ENCODE measurements at places on chromosomes 1 and 21.
A peak's percentile ranks its signal among the peaks of the same experiment; 100 is the strongest.

DNA sequence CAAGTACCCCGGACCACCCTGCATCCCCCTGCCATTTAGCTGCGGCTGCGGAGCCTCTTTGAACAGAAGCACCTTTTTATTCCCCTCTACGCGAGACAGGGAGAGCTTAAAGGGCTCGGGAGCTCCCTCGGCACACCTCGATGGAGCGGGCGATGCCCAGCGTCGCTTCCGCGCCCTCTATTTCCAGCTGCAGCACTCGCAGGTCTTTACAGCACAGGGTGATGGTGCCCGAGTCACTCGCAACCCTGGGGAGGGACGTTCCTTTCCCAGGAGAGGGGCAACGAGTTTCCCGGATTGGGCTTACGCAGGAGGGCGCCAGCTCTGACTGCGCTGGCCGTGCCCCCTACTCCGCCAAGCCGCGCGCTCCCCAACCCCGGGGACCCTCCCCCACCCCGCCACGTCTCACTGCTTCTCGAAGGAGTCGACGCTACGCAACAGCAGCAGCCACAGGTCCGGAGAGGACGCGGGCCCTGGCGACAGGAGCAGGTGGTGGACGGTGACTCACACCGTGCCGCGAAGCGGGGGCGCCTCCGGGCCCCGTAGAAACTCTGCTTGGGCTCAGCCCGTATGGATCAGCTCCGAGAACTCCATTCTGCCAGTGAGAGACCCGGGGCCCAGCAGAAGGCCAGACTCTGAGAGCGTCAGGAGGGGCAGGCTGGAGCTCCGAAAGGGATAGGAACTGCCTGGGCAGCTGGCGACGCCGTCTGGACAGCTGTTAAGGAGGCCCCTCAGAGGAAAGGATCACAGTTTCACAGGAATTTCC lies 5.8 kb upstream of the FAM167B start:
- DNase-seq: no peak

DNA sequence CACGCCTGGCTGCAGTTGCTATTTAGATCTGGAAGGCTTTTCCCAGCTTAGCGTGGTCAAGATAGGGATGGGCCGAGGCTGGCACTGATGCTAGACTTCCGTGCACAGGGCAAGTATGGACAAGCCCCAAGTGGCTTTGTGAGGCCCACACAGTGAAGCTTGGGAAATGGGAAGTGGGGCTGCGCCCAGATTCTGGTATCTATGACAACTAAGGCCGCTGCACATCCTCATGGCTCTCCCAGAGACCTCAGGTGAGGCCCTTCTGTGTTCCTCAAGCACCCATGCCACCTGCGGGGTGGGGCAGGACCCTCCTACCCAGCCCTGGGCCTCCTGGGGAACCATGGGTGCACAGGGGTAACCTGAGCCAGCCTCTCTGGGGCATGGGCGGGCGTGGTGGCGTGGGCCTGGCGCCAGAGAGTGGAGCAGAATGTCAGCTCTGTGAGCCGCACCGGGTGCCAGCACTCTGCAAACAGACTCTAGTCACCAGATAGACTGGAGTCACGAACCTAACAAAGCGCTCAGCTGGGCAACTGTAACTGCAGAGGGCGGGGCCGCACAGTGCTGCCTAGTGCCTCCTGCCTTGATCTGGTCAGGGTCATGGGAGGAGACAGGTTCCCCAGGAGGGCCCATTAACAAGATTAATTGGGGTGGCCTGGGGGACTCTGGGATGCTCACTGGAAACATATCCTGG lies 46.4 kb downstream of the ELF3 start:
- DNase-seq: no peak

- DNase-seq: no peak
Measured at GRCh38 chr1:36448530-36449056, 1.7 kb downstream of the OSCP1 start.

- DNase-seq: no peak
Measured at GRCh38 chr1:9703681-9704080, 52.1 kb downstream of the PIK3CD start.

DNA sequence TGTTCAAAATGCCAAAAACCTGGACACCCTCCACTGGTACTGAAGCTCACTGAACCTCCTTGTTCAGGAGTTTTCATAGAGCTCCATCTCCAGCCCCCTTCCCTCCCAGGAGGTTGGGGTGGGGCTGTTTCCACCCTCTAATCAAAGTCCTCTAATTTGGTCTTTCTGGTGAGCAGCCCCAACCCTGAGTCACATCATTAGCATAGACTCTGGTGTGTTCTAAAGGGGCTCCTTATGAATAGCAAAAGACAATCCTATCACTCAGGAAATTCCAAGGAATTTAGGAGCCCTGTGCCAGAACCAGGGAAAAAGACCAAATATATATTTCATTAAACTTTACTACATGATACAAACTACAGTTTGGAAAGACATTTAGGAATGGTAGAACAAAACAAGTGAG lies 13.2 kb upstream of the UBE4B start:
- DNase-seq: no peak

DNA sequence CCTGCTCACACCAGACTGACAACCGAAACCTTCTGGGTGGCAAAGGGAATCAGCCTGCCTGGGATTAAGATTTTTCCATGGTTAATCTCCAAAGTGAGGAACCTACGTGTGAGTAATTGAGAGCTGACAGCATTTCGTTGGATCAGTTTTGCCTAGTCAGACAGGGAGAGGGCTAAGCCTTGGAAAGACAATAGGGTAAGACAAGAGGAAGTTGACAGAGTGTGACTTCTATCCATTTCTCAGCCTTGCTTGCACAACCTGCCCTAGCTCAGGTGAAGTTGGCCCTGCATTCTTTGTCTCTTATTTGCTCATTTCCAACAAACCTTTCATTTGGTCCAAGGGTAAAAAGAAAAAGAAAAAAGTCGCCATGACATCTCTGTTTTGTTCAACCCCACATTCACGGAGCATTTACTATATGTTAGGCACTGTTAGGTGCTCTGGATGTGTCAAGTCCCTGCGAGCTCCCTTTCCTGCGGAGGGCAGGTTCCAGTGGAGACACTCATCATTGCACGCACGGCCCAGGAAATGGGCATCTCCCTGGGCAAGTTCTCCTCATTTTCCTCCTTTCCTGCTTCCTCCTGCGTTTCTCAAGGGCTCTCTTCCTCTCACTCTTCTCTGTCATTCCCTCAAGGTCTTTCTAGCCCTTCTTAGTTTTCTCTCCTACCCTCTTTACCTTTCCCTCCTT lies 23.3 kb downstream of the KIRREL1 start:
- DNase-seq: no peak

DNA sequence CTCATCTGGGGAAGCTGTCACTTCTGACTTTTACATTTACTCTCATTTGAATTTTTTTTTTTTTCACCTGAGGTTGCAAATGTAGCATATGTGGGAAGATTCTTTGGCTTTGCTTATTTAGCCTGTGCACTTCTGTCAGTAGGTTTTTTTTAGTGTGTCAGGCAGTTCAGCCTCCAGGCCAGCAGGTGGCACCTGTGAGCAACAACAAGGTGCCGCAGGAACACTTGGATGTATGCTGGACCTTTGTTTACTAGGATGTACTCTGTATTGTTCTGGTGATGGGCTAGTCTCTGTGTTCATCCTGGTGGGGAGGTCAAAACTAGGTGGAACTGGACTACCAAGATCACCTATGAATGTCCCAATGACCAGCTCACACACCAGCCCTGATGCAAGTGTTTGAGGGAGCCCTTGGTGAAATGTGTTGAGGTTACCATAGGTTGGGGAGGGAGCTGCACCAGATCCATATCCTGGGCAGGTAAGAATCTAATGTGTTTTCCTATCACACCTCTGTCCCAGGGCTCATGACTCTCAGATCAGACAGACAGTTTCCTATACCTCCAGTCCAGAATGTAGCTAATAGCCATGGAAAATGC lies 618.2 kb downstream of the BRINP3 start:
- DNase-seq: no peak

- DNase-seq: no peak
Measured at GRCh38 chr1:109816175-109816811, 52.6 kb upstream of the EPS8L3 start.

GRCh38 chr1:4515727-4516289 lies 138.6 kb upstream of the AJAP1 start:
- no peak for DNase-seq

DNA sequence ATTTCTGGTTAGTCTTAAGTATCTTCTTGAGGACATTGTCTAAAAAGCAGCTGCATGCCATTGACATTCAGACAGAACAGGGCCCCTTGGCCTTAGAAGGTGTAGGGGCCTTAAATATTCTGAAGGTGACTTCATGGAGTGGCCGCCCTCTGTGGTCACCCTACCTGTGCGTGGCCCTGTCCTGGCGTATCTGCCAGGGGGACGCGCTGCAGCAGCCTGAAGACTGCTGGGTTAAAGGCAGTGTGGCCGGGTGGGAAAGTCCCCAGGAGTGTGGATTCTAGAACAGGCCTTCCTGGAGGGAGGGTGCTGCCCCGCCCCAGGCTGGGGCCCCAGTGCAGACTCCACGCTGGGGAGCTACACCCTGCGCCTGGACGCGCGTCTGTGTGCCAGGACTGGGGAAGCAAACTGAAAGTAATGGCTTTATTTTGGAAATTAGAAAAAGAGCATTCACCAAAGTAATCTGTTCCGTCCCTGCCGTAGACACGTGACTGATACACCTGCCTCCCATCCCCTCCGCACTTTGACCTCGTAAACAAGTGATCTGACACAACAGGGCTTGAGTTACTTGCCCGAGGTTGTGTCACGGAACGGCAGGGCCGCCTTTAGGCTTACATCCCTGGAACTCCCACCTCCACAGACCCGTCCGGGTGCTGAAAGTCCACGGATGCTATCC lies 1.8 kb downstream of the AGPAT3 start:
- peak; percentile 69 for DNase-seq

GRCh38 chr1:168977618-168978017 lies 128.9 kb upstream of the ATP1B1 start:
- no peak for DNase-seq

DNA sequence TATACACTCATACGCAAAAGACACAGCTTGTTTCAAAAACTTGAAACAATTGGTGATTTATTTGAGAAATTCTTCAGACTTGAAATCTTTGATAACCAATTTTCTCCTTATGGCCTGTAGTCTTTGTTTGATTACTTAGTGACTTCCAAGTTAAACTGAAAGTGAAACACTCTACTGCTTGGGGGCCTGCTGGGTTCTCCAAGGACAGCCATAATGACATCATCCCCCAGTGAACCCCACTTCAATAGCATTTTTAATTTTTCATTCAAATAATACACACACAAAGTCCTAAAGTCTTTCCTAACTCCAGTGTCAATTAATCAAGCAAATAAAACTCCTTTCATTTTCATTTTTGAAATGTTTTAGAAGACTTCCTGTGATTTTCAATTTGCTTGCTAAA lies 59.2 kb downstream of the KRTAP19-8 start:
- peak; percentile 1 for DNase-seq

- DNase-seq: no peak
Measured at GRCh38 chr1:12001249-12001917, 17.9 kb upstream of the MIIP start.

DNA sequence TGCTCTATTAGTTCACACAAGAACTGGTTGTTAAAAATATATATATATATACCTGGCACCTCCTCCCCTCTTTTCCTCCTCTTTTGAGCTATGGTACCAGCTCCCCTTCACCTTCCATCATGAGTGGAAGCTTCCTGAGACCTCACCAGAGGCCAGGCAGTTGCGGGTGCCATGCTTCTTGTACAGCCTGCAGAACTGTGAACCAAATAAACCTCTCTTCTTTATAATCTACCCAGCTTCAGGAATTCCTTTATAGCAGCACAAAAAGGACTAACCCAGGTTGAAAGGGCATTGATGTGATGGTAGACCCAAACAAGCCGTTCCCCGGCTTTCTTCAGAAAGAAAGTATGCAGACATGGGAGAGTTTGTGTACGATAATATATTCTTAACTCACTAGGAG lies 14.9 kb downstream of the RSPH1 start:
- no peak for DNase-seq

DNA sequence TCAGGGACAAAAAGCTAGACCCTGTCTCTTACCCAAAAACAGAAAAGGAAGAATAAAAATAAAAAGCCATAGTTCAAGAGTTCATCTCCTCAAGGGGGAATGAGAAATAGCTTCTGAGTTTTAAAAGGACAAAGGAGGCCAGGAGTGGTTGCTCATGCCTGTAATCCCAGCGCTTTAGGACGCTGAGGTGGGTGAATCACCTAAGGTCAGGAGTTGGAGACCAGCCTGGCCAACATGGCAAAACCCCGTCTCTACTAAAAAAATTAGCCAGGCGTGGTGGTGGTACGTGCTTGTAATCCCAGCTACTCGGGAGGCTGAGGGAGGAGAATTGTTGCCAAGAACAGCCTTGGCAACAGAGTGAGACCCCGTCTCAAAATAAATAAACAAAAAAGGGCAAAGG lies 38.6 kb upstream of the CPLANE2 start:
- DNase-seq: no peak

- DNase-seq: no peak
Measured at GRCh38 chr1:172642970-172643369, 15.9 kb upstream of the FASLG start.
